Dermis microvascular lymphatic vessel endothelial cell (primary cell): ENCODE measurements at places on chromosomes 1 and 21.

DNA sequence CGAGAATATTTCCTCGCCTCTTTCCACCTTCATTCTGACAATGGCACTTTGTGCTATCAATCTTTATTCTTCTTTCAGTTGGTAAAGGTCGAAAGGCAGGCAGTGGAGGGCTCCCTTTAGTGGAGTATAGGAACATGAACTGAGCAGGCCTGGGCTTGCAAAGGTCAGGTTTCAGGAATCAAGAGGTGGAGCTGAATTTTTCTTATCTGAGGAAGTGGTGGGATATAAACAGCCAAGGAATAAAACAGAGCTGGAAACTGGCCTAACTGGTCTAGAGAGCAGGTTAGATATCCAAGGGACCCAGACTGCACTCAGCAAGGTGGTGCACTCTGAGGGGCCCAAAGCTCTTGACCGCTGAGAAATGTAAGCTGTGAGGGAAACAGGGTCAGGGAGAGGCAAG is 99.1 kb downstream of the PLA2G4A start:
- no peak for DNase-seq

DNA sequence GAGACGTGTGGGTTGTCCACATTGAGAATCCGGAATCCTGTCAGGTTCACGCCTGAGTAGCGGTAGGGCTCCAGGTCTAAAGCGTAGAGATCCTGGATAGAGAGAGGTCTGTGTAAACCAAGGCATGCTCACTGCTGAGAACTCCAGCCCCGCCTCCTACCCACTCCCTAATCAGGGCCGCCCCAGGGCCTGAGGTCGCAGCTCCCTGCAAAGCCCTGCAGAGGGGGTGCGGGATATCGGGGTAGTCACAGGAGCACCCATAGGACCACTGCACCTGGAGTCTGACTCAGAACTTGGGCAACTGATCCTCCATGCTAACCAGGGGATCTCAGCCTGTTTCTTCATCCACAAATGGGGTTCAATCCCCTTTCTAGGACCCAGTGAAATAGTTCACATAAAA is 174.4 kb downstream of the GRIK3 start:
- DNase-seq: no peak

GRCh38 chr1:53145051-53145600 is 2.7 kb upstream of the SLC1A7 start:
- DNase-seq: no peak

GRCh38 chr1:232468249-232468648 is 161.7 kb downstream of the SIPA1L2 start:
- DNase-seq: no peak

- no peak for DNase-seq
Measured at GRCh38 chr1:209219791-209220524, 363.6 kb upstream of the CAMK1G start.

GRCh38 chr1:65992831-65993271 is 200.2 kb downstream of the PDE4B start:
- DNase-seq: no peak

DNA sequence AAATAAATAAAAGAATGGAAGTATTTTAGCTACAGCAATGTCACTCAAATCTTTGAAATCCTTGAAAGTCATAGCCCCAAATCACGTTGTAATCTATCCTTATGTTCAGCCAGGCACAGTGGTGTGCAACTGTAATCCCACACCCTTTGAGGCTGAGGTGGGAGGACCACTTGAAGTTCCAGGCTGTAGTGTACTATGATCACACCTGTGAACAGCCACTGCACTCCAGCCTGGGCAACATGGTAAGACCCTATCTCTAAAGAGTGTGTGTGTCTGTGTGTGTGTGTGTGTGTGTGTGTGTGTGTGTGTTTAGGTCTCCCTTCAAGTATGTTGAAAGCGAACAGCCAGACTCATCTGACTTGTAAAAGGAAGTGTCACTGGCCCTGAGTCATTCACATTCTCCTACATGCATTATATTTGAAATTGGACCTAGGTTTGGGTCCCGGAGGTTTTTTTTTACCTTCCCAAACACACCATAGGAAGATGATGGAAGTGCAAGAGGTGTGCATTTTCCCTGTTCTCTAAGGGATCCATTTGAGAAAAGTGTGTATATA is 50.1 kb downstream of the ZNF281 start:
- no peak for DNase-seq

- DNase-seq: no peak
Measured at GRCh38 chr21:43330306-43330881, 96.5 kb downstream of the SIK1 start.

DNA sequence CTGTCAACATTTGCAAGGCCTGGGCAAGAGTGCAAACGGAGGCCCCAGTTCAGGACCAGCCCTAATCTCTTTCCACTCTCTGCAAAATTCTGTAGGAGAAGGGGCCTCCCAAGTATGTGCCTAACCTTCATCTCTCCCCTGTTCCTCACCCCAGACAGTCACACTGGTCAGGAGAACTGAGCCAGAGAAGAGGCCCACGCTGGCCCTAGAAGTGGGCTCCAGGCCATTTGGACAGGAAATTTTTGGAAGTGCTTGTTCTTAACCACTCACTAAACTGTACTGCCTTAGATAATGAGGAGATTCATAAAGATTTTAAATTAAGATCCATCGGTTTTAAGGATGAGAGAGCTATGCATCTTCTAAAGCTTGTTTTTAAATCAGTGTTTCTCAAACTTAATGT is 129.7 kb upstream of the ADGRL2 start:
- DNase-seq: no peak

- DNase-seq: no peak
Measured at GRCh38 chr21:24272521-24272938, 1334.8 kb downstream of the MRPL39 start.

DNA sequence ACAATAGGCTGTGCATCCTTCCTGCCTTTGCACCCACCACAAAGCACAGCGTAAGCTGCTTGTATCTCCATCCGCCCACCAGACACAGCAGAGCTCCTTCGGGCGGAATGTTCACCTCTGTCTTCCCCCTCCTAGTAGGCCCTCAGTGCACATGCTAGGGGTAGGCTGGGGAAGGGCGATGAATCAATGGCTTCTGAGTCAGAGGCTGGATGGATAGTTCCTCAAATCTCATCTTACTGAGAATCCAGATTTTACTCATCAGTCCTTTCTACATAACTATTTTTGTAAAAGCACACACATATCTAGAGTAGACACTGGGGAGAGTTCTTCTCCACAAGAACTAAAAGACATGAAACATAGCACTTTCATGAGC is 73.8 kb downstream of the BCAR3 start:
- no peak for DNase-seq

DNA sequence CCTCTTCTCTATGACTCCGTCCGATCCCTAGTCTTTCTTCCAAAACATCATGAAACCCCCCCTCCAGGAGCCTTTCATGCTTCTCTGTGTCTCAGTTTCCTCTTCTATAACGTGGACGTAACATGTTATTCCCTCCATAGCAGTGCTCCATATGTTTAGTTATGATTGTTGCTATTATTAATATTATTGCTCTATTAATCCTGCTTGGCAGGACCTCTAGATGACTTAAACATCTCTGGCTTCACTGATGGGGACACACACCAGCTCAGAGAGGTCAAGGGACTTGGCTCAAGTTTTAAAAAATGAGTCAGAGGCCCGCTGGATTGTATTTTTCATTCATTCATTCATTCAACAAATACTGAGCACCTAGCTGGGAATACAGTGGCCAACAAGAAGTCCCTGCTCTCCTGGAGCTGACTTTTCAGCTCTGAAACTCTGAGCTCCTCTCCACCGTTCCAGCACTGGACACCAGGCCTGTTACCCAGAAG is 404 bp upstream of the CPLANE2 start:
- peak; percentile 20 for DNase-seq

GRCh38 chr21:16709866-16710550 is 802.8 kb upstream of the CXADR start:
- no peak for DNase-seq

DNA sequence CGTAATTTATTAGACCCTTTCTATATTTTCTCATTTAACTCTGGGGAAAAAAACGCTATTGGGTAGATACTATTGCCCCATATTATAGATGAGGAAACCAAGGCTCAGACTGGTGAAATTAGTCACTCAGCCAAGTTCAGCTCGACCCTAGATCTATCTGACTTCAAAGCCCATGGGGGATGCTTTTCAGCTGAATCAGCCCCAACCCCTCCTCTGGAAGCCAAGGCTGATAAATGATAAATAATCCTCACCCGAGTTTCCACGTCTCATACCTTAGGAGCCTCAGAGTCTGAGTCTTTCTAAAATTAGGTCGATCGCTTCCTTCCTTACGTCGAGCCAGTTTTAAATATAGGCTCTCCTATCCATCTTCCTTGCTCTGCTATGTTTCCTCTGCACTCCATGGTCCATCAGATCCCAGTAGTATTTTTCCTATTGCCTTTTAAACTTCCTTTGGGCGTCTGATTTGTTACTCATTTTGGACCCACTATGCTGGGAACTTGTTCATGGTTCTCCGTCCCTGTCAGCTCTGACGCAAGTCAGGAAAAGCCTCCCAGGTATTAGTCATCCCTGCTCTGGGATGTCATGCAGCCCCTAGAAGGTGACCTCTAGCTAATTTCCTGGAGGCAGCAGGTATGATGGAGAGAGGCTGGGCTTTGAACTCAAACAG is 122.8 kb downstream of the PLPP3 start:
- DNase-seq: peak; percentile 50

- no peak for DNase-seq
Measured at GRCh38 chr1:84756455-84757082, 66.3 kb upstream of the SSX2IP start.

DNA sequence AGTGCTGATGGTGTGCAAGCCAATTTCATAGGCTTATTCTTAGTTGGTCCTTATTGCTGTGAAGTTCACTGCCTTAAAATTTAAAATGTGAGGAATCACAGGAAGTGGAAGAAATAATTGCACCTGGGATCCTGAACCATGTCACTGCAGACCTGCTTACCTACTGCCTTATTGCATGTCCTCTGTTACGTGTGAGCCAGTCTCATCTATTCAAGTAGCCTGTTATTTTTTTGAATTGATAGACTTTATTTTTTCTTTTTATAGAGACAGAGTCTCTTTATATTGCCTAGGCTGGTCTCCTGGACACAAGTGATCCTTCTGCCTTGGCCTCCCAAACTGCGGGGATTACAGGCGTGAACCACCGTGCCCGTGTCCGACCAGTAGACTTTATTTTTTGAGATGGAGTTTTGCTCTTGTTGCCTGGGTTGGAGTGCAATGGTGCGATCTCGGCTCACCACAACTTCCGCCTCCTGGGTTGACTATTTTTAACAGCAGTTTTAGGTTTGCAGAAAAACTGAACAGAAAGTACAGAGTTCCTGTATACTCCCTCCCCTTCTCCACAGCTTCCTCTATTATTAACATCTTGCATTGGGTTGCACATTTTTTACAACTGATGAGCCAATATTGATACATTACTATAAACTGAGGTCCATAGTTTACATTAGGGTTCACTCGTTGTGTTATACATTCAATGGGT is 14.0 kb upstream of the DISC1 start:
- DNase-seq: no peak

- DNase-seq: peak; percentile 71
Measured at GRCh38 chr1:182601416-182601786, 2.8 kb downstream of the RGS16 start.

- no peak for DNase-seq
Measured at GRCh38 chr1:215005078-215005477, 77.5 kb upstream of the KCNK2 start.

GRCh38 chr1:1461721-1462317 is 9.7 kb upstream of the ATAD3B start:
- DNase-seq: no peak

DNA sequence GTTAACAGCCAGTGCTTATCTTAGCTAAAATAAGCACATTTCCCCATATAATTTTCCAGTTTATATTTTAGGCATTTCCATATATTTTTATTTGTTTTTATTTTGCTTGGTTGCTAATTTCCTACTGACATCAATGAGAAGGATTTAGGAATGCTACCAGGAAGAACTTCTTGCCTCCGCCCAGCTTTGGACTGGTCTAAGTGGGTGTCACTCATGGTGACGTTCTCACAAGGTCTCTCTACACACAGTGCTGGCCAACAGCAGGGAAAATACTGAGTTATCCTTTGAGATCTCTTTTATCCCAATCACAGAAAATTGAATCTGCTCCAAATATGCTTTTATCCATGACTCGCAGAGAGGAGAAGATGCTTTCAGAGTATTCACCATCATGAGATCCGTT is 13.2 kb downstream of the MX1 start:
- DNase-seq: no peak
